Activated T-helper 2 cell treated with anti-CD3 and anti-CD28 coated beads, Interferon-gamma antibody, Interleukin-2, Interleukin-4, amounts not matched to agents 10 μg/mL and 5 μg/mL and 100 μg/mL, durations not matched to agents 14 hours and 24 hours and 36 hours (primary cell): ENCODE measurements at places on chromosomes 7 and 10. TPM values are rescaled to one million over a fixed set of nuclear protein-coding genes. Genes with fewer than 3 reads are reported as not detected.

DNA sequence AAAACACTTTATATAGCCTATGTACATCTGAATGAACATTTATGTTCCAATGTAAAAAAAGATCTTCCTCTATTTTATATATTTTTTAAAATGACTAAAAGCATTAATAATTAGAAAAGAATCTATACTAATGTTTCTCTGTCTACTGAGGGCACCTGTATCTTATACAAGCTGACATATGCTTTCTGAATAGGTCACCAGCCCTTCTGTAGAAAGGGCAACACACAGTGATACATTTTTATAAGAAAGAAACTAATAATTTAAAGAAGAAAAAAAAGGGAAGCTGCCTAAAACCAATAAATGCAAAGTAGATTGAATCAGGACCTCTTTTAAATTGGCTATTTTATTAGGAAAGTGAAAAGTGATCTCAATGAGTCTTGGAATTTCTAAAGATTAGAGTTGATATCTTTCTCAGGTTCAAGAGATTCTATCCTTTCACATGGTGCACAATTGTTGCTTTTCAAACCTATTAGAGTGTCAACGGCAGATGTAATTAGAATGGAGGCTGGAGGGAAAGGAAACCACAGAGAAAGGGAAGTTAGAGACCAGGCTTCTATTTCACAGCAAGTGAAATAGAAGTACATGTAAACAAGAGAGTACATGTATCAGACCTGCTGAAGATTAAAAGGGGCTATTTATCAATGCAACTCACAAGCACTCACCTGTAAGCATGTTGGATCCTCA lies 6.3 kb downstream of the MTPN start:
- DNase-seq = no peak
- no peaks in the 10 kb centered on the region for H3K27me3 ChIP-seq
- H3K27ac ChIP-seq = no peak overlapping the region
- no peak overlapping the region for H3K4me3 ChIP-seq
- peaks cover 56% of the 10 kb centered on the region for H3K36me3 ChIP-seq

DNA sequence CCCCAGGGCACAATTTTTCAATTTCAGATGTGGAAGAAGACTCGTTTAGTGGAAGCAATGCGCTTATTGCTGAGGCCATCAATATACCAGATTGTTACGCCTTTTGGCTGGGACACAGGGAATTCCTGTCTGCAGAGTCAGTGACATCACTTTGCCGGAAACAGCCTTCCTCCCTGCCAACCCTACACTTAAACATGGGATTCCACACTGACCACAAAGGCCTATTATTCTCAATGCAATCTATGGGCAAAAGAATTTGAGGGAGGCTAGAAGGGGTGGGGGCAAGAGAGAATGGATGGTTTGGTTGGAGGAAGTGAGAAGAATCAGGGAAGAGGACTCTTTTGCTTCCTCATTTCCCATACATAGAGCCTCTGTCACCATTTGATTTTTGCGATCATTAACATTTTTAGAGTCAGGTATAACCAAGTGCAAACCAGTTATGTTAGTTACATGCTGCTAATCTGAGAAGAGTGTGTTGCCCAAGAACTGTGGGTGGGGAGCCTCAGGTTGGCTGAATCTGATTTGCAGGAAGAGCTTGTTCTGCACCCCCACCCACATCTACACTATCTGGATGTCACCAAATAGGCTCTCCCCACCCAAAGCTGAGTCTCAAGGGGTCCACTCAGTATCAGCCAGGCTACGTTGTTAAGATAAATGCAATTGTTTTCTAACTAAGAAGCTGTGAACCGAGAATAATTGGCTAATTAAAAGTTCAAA lies 58.2 kb downstream of the ENTPD1 start:
- peaks cover 45% of the 10 kb centered on the region for H3K36me3 ChIP-seq
- H3K27ac ChIP-seq = no peak overlapping the region
- peaks cover 23% of the 10 kb centered on the region for H3K4me1 ChIP-seq
- no peak overlapping the region for H3K4me3 ChIP-seq

DNA sequence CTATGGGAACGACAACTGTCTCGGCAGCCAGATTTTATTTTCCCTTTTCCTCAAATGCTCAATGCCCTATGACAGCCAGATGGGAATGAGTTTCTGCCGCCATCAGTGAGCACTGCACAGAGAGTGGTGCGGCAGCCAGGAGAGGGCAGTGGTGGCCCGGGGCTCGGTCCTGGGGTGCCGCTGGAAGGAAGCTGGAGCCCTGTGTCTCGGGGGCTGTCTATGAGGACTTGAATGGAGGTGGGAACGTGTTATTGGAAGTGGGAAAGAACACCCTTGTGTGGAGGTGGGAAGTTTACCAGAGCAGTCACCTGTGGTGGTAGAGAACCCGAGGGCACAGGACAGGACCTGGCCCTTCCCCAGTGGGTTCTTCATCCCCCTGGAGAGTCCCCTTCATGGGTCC lies 35.8 kb downstream of the JAKMIP3 start:
- peaks cover 4% of the 10 kb centered on the region for H3K27me3 ChIP-seq
- no peaks in the 10 kb centered on the region for H3K36me3 ChIP-seq
- peaks cover under 1% of the 10 kb centered on the region for H3K4me1 ChIP-seq
- no peak overlapping the region for H3K4me3 ChIP-seq
- DNase-seq = no peak

DNA sequence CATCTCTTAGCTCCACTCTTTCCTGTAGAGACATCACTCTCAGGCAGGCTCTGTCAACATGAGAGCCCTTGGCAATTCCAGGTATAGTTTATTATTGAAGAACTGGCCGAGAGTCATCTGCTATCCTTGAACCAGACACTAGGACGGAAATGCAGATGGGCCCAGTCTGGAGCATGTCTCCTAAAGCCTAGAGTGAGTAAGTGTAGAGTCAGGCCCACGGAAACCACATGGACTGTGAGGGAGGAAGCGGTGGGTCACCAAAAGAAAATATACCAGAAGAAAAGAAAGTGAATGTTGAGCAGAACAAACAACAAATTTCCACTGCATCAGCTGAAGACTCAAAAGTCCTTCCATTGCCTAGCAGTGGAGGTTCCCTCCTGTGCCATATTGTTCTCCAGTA lies 15.7 kb upstream of the RELN start:
- H3K36me3 ChIP-seq = no peaks in the 10 kb centered on the region
- no peak overlapping the region for H3K4me3 ChIP-seq
- no peak for DNase-seq
- H3K4me1 ChIP-seq = no peaks in the 10 kb centered on the region

DNA sequence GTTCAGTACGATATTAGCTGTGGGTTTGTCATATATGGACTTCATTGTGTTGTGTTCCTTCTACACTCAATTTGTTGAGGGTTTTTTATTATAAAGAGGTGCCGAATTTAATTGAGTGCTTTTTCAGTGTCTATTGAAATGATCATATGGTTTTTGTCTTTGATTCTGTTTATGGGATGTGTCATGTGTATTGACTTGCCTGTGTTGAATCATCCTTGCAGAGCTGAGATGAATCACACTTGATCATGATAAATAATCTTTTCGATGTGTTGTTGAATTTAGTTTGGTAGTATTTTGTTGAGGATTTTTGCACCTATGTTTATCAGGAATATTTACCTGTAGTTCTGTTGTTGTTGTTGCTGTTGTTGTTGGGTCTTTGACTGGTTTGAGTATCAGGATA lies 39.8 kb downstream of the ATOH7 start:
- H3K27ac ChIP-seq = no peak overlapping the region
- H3K4me3 ChIP-seq = no peak overlapping the region
- H3K4me1 ChIP-seq = no peaks in the 10 kb centered on the region
- peaks cover 34% of the 10 kb centered on the region for H3K27me3 ChIP-seq
- DNase-seq = no peak

COBL gene
- not detected in 2 replicates for total RNA-seq
